ENCODE measurements at places on chromosomes 7 and 10.

GRCh38 chr7:118185163-118185860 lies 1.3 kb downstream of the LSM8 start:
- no peak for DNase-seq

DNA sequence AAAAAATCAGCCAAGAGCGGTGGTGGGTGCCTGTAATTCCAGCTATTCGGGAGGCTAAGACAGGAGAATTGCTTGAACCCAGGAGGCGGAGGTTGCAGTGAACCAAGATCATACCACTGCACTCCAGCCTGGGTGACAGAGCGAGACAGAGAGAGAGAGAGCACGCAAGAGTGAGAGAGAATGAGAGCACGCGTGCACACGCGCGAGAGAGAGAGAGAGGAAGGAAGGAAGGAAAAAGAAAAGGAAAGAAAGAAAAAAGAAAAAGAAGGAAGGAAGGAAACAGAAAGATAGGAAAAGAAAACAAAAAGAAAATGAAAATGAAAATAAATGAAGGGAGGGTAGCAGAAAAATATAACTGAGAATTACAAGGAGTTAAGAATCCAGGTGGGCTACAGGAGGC lies 82.7 kb downstream of the SVOPL start:
- DNase-seq: no peak

- no peak for DNase-seq
Measured at GRCh38 chr7:17168416-17168815, 130.0 kb upstream of the AHR start.

DNA sequence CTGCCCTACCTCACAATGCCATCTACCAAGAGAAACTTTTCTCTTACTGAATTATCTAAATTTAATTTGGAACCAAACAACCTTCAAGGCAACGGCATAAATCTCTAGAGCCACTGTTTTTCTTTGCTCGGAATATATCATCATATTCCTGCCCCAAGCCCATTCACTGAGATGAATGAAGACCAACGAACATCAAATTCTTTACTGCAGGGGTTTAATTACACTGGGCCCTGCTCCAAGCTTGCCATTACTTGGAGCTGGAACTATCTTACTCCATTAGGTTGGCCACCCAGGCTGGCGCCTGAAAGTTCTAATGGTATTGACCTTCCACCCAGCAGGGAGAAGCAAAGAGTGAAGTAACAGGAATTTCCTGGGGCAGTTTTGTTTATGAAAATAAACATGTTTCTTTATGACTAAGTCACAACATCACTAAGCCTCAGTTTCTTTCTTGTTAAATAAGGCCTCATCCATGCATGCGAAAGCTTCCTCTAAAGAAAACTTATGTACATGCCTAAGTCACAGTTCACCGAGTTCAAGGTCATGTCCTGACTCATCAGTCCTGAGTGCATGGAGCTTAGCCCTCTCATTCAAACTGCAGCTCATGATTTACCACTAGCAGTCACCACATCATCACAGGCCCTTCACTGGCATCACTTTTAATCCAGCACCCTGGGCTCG lies 42.1 kb upstream of the ANAPC16 start:
- no peak for DNase-seq

- DNase-seq: no peak
Measured at GRCh38 chr10:113960617-113961181, 83.0 kb upstream of the ADRB1 start.

- no peak for DNase-seq
Measured at GRCh38 chr7:35613150-35613549, 81.8 kb downstream of the HERPUD2 start.

- DNase-seq: no peak
Measured at GRCh38 chr7:158740013-158740656, 35.5 kb upstream of the NCAPG2 start.

- no peak for DNase-seq
Measured at GRCh38 chr7:82183634-82184033, 259.9 kb downstream of the CACNA2D1 start.

DNA sequence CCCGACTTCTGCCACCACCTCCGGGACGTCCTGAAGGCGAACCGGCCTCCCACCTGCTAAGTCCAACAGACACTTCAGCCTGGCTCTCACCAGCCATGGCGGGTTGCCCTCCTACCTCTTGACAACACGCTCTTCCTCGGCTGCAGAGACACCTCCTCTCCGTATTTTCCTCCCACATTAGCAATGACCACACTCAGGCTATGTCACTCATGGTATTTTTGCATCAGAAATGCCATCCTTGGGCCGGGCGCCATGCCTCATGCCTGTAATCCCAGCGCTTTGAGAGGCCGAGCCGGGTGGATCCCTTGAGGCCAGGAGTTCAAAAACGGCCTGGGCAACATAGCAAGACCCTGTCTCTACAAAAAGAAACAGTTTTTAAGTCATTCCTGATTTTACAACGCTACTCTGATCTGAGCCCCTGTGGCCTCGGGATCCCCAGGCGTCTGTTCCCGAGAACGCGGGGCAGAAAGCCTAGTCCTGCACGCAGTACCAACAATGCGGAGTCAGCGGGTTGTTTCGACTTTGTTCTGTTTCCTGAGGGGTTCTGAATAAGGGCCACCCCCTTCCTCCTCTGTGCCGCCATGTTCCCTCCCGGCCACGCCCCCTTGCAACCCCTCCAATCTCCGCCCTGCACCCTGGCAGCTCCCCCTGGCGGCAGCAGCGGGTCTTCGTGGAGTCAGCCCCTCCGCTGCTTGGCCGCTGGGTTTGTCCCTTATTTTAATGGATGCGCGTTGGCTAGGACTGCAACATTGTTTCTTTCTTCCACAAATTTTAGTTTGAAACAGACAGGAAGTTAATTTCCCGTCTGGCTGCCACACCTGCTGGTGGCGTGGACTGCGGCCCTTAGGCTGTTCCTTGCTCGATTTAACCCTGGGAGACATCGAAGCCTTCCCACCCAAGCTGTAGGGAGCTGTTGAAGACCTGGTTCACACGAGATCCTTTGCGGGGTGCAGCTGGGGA lies 9.7 kb upstream of the ZFAND2A start:
- DNase-seq: no peak

- DNase-seq: no peak
Measured at GRCh38 chr10:125097409-125098070, 62.8 kb downstream of the CTBP2 start.

DNA sequence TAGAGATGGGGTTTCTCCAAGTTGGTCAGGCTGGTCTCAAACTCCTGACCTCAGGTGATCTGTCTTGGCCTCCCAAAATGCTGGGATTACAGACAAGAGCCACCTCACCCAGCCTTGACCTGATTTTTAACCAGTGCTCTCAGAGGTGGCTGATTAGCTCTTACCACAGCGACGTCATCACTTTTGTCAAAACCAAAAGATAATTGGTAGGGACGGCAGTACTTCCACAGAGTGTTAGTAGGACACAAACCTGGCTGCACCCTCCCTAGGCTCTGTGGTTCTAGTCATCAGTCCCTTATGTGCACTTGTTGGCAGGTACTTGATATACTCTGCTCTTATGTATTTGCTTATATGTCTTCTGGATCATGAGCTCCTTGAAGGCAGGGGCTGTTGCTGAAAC lies 74.0 kb downstream of the GPR141 start:
- no peak for DNase-seq

- DNase-seq: no peak
Measured at GRCh38 chr10:83612050-83612449, 527.3 kb upstream of the GHITM start.

- no peak for DNase-seq
Measured at GRCh38 chr10:72250666-72251065, 23.1 kb upstream of the DDIT4 start.

DNA sequence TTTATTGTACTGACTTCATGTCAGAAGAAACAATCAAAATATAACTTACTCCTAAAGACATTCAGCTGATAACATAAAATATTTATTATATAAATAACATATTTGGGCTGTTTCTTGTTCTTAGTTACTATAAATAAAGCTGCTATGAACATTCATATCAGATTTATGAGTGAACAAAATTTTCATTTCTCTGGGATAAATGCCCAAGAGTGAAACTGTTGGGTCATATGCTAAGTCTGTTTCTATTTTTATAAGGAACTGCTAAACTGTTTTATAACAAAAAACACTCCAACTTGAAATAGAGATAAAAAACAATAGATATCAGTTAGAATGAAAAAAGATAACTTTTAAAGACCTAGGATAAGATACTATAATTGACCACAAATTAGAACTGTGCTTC lies 26.5 kb upstream of the CC2D2B start:
- no peak for DNase-seq

DNA sequence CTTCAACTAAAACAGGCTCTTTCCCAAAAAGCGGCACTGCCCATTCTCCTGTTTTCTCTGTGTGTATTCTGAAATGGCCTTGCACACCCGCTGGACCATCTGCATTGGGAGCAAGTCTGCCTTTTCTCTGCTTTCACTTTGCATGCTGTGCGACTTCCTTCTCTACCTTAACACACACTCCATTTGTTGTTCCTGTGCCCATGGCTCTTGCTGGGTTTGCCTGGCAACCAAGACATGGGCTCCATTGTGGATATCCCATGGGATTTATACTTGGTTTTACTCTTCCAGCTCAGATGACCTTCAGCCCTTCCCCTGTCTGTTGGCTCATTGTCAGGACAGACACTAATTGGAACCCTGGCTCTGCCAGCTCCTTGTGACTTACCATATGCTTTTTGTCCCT lies 465.3 kb downstream of the REEP3 start:
- DNase-seq: no peak

DNA sequence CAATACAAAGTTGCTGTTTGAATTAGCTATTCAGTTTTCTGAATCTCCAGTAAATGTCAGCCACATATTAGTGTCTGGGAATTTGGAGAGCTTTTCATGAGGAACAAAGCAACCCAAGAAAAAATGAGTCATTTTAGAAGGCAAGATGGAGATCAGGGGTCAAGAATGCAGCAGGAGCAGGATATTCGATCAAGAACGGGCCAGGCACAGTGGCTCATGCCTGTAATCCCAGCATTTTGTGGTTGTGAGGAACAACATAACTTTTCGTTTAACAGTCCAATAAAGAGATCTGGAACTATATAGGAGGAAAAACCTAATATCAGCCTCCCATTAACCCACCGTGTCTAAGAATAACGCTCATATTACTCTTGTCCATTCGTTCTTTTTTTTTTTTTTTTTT lies 600.5 kb downstream of the MAGI2 start:
- no peak for DNase-seq

DNA sequence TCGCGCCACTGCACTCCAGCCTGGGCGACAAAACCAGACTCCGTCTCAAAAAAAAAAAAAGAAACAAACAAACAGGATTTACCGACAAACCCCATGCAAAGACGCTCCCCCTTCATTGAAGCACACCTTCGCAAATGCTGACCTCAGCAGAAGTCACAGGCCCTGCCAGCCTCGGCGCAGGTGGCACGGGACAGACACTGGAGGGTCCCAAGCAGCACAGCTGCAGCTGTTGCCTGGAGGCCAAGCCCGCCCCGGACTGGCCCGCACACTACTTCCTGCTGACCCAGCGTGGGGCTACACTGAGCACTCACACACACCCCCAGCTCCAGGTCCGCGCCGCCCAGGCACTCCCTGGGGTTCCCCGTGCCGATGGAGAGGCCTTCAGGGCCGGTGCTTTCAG lies 31.2 kb downstream of the SNX8 start:
- no peak for DNase-seq

DNA sequence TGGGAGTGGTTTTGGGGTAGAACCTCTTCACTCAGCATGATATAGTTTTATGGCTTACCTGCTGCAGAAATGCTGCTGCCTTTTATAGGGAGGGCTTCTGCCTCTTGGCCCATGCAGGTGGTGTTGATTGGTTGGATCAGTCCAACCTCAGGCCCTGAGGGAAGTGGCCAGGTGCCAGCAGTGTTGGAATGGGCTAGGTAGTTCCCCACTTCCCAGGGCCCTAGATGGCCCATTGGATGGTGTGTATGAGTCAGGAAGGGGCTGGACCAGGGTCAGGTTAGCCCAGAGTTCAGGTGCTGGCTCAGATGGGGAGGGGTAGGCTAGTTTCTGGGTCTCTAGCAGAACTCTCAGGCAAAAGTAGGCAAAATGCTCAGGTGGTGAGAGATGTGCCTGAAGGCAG lies 455.5 kb downstream of the CCSER2 start:
- DNase-seq: no peak

DNA sequence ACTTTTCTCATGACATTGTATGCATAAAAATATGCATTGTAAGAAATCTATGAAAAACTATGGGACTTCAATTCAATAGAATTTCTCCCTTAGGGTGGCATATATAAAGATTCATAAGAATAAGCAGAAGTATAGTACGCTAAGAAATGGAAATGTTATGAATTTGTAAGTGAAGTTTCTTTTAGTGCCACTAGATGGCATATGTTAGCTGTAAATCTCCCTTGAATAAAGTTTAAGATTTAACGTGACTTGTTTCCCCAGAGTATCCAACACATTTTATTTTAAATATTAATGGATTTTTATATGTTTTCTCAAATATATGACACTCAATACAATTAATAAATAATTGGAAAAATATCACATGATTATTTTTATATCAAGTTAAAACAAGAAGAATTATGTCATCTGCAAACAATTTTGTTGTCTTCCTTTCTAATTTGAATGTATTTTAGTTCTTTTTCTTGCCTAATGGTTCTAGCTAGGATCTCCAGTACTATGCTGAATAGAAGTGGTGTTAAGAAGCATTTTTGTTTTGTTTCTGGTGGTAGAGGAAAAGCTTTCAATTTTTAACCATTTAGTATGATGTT lies 287.2 kb downstream of the HGF start:
- DNase-seq: no peak

DNA sequence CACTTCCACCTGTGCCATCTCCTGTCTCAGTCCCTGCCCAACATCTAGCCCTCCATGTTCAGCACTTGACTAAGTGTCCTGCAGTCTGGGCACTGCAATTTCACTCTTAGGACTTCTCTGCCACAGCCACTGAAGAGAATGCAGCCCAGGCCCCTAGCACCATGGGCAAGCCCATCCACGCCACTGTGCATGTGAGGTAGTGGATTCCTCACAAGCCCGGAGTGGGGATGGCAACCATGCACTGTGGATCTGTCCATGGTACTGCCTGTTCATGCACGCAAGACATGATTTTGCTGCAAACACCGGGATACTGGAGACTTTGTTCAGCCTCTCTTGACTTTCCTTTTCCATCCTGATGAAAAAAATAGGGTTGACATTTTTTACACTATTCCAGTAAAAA lies 12.3 kb downstream of the DDC start:
- DNase-seq: no peak

DNA sequence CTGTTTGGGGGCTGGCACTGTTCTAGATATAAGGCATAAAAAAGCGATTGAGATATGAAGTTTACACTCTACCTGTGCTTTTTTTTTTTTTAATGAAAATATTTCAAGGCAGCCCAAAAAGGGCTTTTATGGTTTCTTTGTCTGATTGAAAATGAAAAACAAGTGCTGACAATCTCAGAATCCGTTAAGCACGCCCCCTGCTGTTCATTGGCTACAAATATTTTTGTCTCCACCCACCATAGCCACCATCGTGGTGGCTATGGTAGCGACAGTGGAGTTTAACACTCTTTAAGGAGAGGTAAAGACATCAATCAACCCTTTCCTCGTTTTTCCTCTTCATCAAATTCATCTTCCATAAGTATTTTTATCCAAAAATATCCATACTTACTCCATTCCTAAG lies 94.2 kb downstream of the CD36 start:
- DNase-seq: no peak

DNA sequence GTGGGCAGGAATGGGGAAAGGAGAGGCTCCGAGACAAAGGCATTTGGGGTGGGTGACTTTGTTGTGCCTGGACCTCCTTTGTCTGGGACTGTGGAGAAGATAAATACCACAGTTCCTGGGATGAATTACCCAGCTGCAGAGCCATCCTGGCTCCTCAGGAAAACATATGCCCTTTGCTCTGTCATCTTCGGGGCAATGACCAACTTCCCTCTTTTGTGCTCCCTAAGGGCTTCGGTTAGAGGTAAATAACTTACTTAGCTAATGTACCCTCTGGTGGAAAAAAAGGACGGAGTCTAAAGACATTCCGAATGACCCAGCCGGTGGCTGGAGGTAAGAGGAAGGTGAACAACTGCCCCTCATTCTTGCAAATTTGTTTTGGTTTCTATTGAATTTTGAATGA lies 345.7 kb downstream of the GATA3 start:
- no peak for DNase-seq
